ENCODE measurements at places on chromosomes 3 and 15. TPM values are rescaled to one million over a fixed set of nuclear protein-coding genes. Genes with fewer than 3 reads are reported as not detected.
A peak's percentile ranks its signal among the peaks of the same experiment; 100 is the strongest.

The TMED3 gene
- 40.9 TPM for total RNA-seq

The TBCCD1 gene
- 14.8 TPM for total RNA-seq

The MUSTN1 gene
- total RNA-seq = 3.6 TPM

The SLC24A5 gene
- total RNA-seq = not detected

The GPR176 gene
- 0.47 TPM for total RNA-seq

The WNT5A gene
- total RNA-seq = not detected

The ZDHHC23 gene
- 5.8 TPM for total RNA-seq

The ALDH1A3 gene
- total RNA-seq = not detected

The OGG1 gene
- total RNA-seq = 34.8 TPM

The GXYLT2 gene
- total RNA-seq = 0.08 TPM

The ADAMTS9 gene
- total RNA-seq = not detected

The ITIH1 gene
- not detected for total RNA-seq

The GPR149 gene
- not detected for total RNA-seq

The HYAL2 gene
- total RNA-seq = 6.1 TPM

The DNAH12 gene
- total RNA-seq = 0.04 TPM

GRCh38 chr3:116337229-116337628 is 108.1 kb downstream of the LSAMP start:
- no peak for DNase-seq

DNA sequence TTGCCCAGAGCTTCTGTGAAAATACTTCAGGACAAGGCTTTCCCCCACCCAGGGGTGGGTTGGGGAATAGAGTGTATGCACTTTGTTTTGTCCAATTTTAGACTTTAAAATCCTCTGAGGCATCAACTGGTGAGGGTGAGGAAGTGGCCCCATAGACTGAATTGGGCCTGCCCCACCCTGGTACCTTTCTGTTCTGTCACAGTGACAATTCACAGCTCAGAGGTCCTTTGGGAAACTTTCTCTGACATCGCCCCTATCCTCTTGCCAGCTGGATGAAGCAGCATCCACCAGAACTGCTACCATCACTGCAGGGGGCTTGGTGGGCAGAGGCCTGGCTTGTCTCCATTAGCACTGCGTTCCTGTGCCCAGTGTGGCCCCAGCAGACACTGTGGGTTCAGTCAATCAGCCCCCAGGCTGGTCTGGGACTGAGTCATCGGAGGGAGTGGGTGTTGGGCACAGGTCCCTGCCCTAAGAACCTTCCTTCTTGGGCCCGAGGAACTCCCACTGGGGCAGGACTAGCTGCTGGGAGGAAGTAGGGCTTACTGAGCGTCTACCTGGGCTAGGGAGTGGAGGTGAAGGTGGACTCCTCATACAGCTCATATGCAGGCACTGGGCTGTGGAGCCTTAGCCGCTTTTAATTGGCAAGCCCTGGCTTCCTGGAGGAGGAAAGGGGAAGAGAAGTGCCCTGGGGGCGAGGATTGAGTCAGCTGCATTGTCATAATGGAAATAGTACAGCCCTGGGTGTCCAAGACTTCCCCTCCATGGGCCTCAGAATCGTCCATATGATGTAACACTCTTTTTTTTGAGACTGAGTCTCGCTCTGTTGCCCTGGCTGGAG is 1.5 kb upstream of the PPM1M start:
- no peak for DNase-seq

- no peak for DNase-seq
These were observed 451.5 kb downstream of the FGF12 start for GRCh38 chr3:192275741-192276355.

DNA sequence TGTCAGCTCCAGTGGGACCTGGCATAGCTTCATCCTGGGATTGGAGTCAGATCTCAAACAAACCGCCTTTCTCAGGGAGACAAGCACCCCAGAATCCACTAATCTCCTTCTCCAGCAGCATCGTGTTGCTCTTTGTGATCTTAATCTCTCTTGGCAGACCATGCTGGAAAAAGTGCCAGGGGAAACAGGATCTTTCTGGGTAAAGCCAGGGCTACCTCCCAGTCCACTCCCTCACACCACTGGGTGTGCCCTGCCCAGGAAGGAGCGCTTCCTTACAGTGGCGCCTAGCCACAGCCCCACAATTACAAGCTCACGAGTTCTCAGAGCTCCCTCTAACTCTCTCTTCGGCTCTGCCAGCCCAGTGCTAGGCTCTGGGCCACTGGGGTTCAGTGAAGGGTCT is 32.2 kb downstream of the RPLP1 start:
- no peak for DNase-seq

DNA sequence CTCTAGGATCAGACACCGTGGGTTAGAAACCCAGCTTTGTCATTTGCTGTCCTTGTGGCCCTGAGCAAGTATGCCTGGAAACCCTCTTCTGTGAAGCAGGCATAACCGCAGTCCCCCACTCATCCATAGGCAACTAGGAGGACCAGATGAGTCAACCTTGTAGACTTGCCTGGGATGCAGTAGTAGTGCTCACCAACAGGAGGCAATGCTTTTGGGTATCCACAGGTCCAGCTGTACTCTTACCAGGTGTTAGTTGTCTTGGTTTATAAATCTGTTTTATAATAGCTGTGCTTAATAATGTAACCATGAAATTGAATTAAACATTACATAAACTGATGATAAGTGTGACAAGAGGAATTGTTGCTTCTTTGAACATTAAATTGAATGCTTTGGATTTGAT is 389.3 kb downstream of the IL20RB start:
- DNase-seq = no peak

- DNase-seq = no peak
These were observed 150.7 kb downstream of the KLF13 start for GRCh38 chr15:31477301-31477700.

GRCh38 chr15:98823012-98823458 is 174.7 kb downstream of the IGF1R start:
- DNase-seq = no peak

GRCh38 chr3:121957674-121958415 is 63.6 kb downstream of the SLC15A2 start:
- DNase-seq = no peak

- DNase-seq = no peak
These were observed 4.1 kb upstream of the UTS2B start for GRCh38 chr3:191334346-191334893.

- DNase-seq = no peak
These were observed 142.7 kb downstream of the GADL1 start for GRCh38 chr3:30751610-30752299.

DNA sequence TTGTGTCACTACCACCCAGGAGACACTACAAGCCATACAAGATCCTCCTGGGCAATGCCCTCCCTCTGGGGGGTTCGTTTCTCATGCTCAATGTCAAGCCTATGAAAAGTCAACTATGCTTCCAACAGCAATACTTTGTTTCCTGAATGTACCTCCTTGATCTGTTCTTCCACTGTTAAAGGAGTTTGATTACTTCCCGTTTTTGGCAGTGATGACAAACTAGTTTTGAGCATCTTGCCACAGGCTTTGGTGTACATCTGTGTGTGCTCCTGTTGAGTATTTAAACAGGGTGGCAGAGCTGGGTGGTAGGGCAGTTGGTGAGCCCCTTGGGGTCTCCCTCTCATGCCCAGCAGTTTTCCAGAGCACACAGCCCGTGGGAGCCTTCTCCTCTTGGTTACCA is 81.4 kb downstream of the IL12A start:
- DNase-seq = no peak

DNA sequence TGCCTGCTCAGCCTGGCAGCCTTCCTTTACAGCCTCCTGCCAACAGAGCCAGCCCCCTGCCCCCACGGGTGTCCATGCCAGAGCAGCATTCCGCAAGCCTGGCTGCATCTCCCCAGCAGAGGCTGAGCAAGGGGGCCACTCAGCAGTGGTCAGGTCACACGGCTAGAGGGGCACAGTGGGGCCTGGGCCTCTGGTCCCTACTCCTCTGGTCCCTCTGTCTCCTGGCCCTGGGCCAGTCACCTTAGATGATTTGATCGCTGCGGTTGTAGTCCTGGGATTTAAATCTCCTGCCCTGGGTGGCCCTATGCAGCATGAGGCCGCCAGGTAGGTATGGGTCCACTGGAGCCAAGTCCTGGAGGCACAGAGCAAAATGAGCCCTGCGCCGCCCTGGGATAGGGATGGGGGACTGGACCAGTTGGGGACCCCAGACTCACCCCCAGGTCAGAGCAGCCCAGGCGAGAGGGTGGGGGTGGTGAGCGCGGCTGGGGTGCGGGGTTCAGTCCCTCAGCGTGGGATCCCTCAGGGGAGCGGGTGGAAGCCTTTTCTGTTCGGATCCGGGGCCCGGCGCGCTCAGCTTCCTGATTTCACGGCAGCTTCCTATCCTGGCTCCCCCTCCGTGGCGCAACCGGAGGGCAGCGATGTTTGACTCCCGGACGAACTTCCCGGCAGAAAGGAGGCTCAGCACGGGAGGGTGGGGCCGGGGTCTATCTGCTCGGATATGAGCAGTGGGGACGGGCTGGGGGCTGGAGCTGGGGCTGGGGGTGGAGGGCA is at the start of gene ZBTB47:
ZBTB47 (plus strand) TSS at position 138 of the 771 bp plus-strand sequence. CDS start 4,659 bp downstream, outside the sequence.
- no peak for DNase-seq

- DNase-seq = no peak
These were observed 11.0 kb upstream of the FBLN2 start for GRCh38 chr3:13537909-13538296.

DNA sequence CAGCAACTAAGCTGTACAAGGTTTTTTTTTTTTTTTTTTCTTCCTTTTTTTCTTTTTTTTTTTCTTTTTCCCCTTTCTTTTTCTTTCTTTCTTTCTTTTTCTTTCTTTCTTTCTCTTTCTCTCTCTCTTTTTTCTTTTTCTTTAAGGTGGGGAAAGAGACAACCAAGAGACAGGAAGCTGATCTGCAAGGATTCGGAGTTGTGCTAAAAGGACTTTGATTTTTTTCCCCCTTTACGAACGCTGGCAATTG is 148 bp downstream of the RBMS3 start:
- DNase-seq = no peak

- no peak for DNase-seq
These were observed 6.4 kb upstream of the FAM174B start for GRCh38 chr15:92661956-92662355.

- no peak for DNase-seq
These were observed 138.0 kb downstream of the FBN1 start for GRCh38 chr15:48507416-48508065.

DNA sequence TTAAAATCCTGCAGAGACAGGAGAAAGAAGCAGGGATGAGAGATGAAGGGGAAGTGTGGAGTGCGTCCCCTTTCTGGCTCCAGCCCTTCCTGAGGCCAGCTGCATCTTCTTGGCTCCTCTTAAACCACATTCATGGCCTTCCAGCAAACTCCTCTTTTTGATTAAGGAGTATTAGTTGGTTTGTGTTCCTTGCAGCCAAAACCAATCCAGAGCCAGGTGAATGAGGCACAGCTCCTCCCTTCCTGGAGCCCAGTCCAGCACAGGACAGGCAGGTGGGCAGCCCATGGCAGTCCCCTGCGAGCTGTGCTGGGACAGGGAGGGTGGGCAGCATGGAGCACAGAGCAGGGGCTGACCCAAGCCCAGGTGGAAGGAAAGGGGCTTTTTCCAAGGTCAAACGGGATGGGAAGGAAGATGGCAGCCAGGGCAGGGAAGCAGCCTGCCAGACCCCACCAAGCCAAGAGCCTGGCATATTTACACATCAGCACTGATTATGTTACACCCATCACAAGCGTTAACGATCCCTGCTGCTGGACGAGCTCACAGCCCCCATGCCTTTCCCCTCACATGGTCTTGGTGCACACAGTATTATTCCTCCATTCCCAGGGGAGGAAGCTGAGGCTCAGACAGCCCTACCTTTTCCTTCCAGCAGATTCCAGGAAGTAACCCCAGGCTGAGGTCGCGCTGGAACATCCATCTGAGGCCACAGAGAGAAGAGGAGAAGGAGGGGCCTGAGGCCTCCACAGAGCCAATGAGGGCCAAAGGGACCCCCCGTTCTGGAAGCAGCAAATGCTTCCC is 175.6 kb downstream of the SMAD6 start:
- DNase-seq = peak; percentile 23

GRCh38 chr15:70321172-70321819 is 223.6 kb upstream of the TLE3 start:
- DNase-seq = no peak

DNA sequence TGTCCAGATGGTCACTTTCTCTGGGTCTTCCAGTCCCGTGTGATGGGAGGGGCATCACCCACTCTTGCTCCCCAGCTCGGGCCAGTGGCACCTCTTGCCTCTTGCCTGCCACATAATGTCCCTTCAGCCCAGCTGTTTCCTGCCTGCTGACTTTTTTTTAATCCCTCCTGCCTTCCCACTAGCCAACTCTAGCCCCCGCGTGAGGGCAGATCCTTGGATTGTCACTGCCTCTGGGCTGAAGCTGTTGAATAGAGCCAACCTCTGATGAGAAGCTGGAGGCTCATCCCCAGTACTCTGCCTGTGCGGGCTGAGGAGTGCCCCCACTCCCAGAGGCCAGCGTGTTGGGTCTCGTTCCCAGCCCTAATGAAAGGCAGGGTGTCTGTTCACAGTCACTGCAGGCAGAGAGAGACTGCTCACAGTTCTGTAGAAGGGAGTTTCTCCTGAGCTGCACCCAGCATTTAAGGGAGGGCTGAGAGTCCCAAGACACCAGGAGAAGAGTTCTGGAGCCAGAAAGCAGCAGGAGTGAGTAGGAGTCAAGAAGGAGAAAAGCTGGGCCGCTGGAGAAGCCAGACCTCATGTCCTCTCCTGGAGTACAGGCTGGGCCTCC is 30.1 kb upstream of the TIMP4 start:
- DNase-seq = no peak
